ENCODE measurements at places on chromosomes 3 and 15.

- no peak for DNase-seq
Measured at GRCh38 chr15:28078191-28078719, 20.9 kb downstream of the OCA2 start.

- no peak for DNase-seq
Measured at GRCh38 chr15:87416591-87417257, 839.8 kb downstream of the NTRK3 start.

GRCh38 chr3:67278015-67278618 is 280.0 kb downstream of the KBTBD8 start:
- DNase-seq, result no peak

- DNase-seq, result no peak
Measured at GRCh38 chr3:65953301-65953812, 85.4 kb downstream of the MAGI1 start.

- DNase-seq, result no peak
Measured at GRCh38 chr15:53226559-53226958, 436.4 kb upstream of the ONECUT1 start.

DNA sequence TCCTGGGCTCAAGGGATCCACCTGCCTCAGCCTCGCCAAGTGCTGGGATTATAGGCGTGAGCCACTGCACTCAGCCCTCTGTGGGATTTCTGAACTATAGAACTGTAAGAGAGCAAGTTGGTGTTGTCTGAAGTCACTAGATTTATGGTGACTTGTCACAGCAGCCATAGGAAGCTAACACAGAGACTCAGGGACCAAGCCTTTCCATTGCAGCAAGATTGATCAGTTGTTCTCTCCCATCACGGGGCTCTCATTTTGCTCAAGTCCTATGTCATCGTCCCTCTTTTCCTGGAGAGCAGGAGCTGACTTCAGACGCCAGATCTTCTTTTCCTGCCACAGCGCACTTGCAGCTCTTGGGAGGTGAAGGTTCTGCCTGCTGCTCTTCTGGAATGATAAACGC is 61.0 kb downstream of the APBA2 start:
- DNase-seq, result no peak

DNA sequence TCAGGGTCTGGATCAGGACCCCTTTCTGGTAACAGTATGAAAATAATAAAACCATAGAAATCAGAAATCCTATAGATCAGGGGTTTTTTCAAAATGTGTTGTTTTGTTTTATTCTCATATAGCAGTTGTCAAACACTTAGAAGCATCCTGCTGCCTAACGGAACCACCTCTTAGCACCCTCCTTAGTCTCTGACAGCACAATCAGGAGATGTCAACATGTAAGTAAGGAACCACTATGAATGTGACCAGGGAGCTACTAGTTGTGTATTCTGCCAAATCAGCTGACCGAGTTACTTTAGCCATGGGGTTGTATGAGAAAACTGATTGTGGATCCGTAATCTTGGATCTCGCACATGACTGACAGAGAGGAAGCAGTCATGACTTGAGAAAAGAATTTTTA is 22.2 kb downstream of the CCDC39 start:
- no peak for DNase-seq

DNA sequence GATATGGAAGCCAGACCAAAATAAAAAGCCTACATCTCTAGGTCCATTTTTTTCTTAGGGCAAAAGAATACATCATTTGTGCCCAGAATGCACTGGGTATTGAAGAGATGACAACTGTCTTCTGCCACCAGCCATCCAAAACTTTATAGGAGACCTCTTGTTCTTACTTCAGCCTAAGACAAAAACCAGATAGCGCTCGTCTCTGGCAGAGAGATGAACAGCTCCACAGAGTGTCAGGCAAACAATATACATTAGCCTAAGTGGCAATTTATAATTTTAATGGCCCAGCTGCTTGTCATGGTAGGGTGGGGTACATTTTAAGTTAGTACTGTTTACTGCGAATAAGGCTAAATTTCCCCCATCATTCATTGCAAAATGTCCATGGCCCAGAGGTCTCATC is 38.9 kb upstream of the PIAS1 start:
- DNase-seq, result no peak

GRCh38 chr3:68941055-68941454 is 8.7 kb upstream of the TAFA4 start:
- no peak for DNase-seq

DNA sequence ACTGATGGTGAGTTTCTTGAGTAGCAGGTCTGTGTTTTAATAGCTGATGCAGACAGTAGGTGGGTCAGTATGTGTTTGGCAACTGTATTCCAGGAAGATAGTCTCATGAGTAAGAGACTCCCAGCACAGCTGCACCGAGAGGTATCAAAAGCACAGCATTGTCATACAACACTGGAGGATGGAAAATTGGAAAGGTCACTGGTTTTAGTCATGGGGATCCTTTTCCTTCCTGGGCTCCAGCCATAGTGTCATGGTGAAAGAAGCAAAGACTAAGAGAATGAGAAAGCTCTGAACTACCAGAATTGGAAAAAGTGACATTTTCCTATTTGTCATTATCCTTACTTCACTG is 61.5 kb downstream of the P3H2 start:
- no peak for DNase-seq

DNA sequence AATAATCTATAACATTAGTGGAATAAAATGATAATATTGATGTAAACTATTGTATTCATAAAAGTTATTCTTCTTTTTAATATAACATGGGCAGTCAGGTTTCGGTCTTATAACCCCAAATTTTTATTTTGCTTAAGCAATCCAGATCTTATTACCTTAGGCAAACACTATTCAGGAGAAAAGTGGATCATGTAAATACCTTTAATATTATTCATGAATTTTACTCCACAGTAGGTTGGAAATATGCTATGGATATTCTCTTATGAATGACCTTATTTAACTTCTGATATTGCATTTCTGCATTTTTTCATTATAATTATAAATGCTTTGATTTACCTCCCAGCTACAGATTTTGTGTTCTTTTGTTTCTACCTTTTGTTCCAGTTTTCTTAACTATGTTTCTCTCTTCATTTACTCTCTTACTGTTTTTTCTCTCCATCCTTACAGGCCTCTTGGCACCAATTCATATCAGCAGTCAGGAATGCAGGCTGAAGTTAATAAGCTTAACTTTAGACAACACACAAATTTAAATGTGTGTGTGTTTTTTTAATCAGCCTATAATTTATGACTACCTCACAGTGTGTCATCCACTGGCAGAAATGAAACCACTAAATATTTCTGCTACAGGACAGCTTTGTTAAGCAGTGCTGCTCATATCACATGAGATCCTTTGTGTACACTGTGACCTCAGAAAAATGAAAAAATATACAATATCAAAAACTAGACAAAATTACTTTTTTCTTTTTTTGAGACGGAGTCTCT is 111.0 kb downstream of the NSUN3 start:
- DNase-seq, result no peak

- no peak for DNase-seq
Measured at GRCh38 chr15:51155891-51156290, 61.2 kb upstream of the TNFAIP8L3 start.

GRCh38 chr3:102176333-102177050 is 258.3 kb upstream of the ZPLD1 start:
- DNase-seq, result no peak

GRCh38 chr15:61479613-61480012 is 250.5 kb upstream of the RORA start:
- no peak for DNase-seq

GRCh38 chr3:105996781-105997180 is 128.0 kb upstream of the CBLB start:
- no peak for DNase-seq

GRCh38 chr3:4036046-4036445 is 236.8 kb downstream of the LRRN1 start:
- DNase-seq, result no peak

DNA sequence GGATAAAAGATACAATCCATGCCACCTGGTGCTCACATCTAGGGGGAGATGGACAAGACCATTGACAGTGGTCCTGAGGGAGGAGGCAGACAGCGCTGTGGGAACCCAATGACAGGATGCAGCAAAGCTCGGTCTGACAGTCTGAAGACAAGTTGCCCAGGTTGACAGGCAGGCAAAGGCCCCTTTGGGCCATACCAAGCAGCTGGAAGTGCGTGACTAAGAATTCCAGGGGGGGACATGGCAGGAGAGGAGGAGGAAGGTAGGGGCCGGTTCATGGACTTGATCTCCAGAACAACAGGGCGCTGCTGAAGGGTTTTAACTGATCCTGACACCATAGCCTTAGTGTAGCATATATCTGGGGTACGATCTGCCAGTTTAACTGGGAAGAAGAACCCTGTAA is 83.4 kb downstream of the RPLP1 start:
- DNase-seq, result no peak

GRCh38 chr3:73622091-73622805 is 2.5 kb downstream of the PDZRN3 start:
- peak; percentile 52 for DNase-seq

GRCh38 chr3:171266034-171266739 is 194.0 kb downstream of the TNIK start:
- no peak for DNase-seq

DNA sequence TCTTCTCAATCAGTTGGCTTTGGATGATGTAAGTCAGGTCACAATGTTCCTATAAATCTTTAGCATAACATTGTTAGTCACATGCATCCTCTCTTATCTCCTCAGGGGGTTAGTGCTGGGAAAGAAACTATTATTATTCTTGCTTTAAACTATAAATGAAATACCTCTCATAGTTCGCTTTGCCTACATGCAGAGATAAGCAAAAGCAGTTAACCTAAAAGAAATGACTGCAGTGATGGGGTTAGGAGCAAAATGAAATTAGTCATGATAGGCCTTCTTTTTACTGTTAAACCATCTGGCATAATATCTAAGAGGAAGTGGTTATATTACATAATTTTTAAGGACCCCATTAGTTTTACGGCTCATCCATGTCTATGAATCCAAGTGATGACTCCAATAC is 91.7 kb upstream of the IGSF10 start:
- no peak for DNase-seq
